ENCODE measurements at places on chromosomes 2 and 18. TPM values are rescaled to one million over a fixed set of nuclear protein-coding genes. Genes with fewer than 3 reads are reported as not detected.

- DNase-seq: no peak
Observed at GRCh38 chr18:71913641-71914040, 630.5 kb downstream of the CBLN2 start.

- no peak for DNase-seq
Observed at GRCh38 chr18:44934901-44935300, 254.2 kb downstream of the SETBP1 start.

GRCh38 chr18:48771641-48772375, 179.0 kb downstream of the SMAD7 start:
- DNase-seq: no peak

DNA sequence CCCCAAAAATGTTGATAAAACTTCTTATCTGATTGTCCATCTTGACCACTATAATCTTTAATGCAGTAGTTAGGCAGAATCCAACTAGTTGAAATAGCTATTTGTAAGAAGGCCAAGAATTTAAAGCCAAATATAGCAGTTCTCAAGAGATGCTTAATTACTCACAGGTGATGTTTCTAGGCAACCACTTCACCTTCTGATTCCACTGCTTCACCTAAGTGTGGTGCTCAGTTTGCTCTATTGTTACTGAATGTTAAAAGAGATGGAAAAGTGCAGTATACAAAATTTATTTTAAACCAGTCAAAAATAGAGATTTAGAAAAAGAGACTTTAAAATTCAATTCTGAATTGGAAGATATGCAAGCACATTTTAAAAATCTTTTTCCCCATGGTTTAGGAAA, 539.4 kb downstream of the ZNF804A start:
- no peak for DNase-seq

- DNase-seq: no peak
Observed at GRCh38 chr2:48532174-48532573, 2.2 kb downstream of the STON1 start.

DNA sequence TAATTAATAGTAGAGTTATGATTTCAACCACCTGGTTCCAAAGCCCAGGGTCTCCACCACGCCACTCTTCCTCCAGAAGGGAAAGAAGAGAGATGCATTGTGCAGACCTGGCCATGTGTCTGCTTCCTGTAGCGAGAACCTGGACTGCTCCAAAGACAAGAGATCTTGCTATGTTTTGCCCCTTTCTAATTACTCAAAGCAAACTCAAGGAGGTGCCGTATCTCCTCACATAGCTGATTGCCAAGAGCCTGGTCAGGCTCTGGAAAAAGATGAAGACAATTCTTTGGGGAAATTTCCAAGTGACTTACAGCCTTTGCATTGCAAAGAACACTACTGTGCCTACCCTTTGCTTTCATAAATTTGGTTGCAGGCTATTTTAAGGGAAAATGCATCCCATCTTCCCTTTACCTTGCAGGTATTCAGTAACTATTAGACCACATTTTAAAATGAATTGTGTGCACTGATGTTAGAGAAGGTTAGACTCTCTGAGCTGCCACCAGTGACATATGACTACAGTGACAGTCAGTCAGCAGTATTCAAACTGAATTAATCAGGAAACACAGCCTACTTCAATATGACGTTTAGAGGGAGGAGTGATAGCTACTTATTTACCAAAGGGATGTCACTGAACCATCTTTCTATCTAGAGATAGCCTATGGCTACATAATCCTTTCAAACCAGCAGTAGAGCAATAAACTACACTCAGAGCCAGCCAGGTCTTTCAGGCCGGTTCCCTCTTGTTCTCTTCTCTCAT, 842.1 kb upstream of the FANCL start:
- no peak for DNase-seq

GRCh38 chr2:182148344-182148743, 162.7 kb downstream of the PPP1R1C start:
- no peak for DNase-seq

GRCh38 chr2:148298196-148298595, 277.3 kb downstream of the MBD5 start:
- no peak for DNase-seq

DNA sequence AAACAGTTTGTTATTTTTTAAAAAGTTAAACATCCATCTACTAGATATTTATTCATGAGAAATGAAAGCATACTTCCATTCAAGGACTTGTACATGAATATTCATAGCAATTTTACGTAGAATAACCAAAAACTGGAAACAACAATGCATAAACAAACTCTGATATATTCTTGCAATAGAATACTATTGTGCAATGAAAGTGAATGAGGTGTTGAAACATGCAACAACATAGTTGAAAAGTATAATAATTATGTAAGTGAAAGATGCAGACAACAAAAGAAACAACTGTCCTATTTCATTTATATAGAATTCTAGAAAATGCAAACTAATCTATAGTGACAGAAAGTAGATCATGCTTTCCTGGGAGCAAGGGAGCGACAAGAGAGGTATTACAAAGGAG, 206.6 kb upstream of the KLHL29 start:
- no peak for DNase-seq

GRCh38 chr2:68441994-68442322, 25.1 kb downstream of the FBXO48 start:
- no peak for DNase-seq

- no peak for DNase-seq
Observed at GRCh38 chr18:48959921-48960920, 9.5 kb upstream of the SMAD7 start.

DNA sequence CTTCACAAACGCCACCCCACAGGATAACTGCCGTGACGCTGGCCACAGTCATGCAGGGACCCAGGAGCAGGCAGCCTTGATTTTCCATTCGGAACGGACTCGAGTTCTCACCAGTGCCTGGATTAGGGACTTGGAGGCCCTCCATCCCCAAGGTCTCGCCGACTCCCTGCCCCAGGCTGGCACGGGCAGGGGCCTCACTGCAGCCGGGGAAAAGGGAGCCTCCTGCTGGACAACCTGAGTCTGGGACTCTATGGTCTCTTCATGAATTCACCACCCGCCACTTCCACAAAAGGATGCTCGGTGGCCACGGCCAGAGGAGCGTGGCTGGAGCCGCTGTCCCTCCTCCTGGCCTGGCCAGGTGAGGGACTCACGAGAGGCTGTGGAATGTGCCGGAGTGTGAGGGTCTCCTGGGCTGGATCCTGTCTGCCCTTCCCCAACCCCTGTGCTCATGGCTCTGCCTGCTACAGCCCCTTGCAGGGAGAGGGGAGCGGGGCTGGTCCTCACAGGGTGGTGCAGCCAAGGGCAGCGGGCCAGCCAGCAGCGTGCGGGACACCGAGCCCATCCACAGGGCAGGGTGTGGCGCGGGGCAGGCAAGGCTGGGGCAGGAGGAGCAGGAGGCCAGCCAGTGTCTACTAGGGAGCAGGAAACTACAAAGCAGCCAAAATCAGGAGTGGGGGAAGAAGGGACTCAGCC, 42.3 kb downstream of the AQP12A start:
- DNase-seq: no peak

DNA sequence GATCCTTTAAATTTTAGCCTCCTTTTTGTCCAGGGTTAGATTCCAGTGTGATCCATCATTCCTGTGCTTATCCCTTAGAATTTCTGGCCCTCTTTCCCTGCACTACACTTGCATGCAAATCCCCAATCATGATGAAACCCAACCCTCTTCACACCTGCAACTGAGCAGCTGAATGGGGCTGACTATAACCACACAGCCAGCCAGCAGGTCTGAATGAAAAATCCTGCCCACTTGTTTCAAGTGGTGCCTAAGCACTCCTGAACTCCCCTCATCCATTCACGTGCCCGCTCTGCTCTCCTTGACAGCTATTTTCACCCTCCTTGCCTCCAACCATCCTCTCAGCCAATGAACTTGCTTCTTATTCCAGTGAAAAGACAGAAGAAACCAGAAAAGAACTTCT, 80.5 kb upstream of the AFF3 start:
- DNase-seq: no peak

GRCh38 chr2:49289711-49290110, 135.4 kb upstream of the FSHR start:
- DNase-seq: no peak

UGT1A10 gene
- total RNA-seq: 112 TPM

SPP2 gene
- total RNA-seq: not detected

PAX8 gene
- 1.3 TPM for total RNA-seq

DLX1 gene
- total RNA-seq: 0.17 TPM

ACMSD gene
- not detected for total RNA-seq

GPAT2 gene
- 3.0 TPM for total RNA-seq

MRPL30 gene
- total RNA-seq: 23.5 TPM

MARCHF4 gene
- total RNA-seq: 0.73 TPM

B3GNT7 gene
- total RNA-seq: 461 TPM

IL1R2 gene
- 81.1 TPM for total RNA-seq

GALNT3 gene
- 88.6 TPM for total RNA-seq

DSG4 gene
- 0.12 TPM for total RNA-seq

Data from left colon (tissue), 2 donors.